ENCODE measurements at places on chromosomes 1 and 21. TPM values are rescaled to one million over a fixed set of nuclear protein-coding genes. Genes with fewer than 3 reads are reported as not detected.

BPNT1 gene
- 28.1 TPM for total RNA-seq

ZNF697 gene
- total RNA-seq, result 6.1 TPM

LYPD8 gene
- not detected for total RNA-seq

REG4 gene
- not detected for total RNA-seq

GCSAML gene
- 0.40 TPM for total RNA-seq

RGS13 gene
- total RNA-seq, result 1.3 TPM

GRCh38 chr1:184473176-184473966, 86.5 kb downstream of the C1orf21 start:
- no peak for DNase-seq
- no peaks in the 10 kb centered on the region for H3K4me1 ChIP-seq
- H3K36me3 ChIP-seq, result peaks cover 2% of the 10 kb centered on the region
- H3K4me3 ChIP-seq, result no peak overlapping the region
- H3K27ac ChIP-seq, result no peak overlapping the region

- DNase-seq, result no peak
- no peak overlapping the region for H3K27ac ChIP-seq
- H3K4me1 ChIP-seq, result peaks cover 14% of the 10 kb centered on the region
Measured at GRCh38 chr1:183310753-183311479, 107.3 kb downstream of the NMNAT2 start.

DNA sequence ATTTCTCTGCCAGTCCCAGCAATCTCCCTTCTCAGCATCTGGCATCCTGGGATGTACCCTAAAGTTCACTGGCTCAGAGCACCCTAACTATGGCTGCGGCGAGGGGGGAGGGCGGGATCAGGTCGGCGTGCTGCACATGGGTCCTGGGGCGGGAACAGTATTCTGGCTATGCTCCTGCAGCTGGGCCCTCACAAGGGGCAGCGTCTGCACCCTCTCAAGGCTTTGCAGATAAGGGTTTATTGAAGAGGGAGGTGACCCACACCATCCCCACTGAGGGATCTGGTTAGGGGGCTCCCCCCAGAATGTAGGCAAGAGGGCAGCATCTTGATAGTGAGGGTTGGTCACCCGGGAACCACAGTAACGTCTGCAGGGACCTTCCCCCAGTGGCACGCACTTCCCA, 44.9 kb upstream of the PCBP3 start:
- H3K4me3 ChIP-seq, result no peak overlapping the region
- no peak for DNase-seq
- no peaks in the 10 kb centered on the region for H3K4me1 ChIP-seq
- no peak overlapping the region for H3K27ac ChIP-seq

- no peak overlapping the region for H3K4me3 ChIP-seq
- H3K4me1 ChIP-seq, result no peaks in the 10 kb centered on the region
- no peaks in the 10 kb centered on the region for H3K36me3 ChIP-seq
- no peak overlapping the region for H3K27ac ChIP-seq
- peak; percentile 70 for DNase-seq
- H3K27me3 ChIP-seq, result no peaks in the 10 kb centered on the region
Measured at GRCh38 chr21:41643246-41643966, 123.4 kb downstream of the RIPK4 start.

GRCh38 chr1:110348771-110349170, 9.6 kb downstream of the RBM15 start:
- no peak overlapping the region for H3K4me3 ChIP-seq
- DNase-seq, result peak; percentile 38
- H3K36me3 ChIP-seq, result peaks cover 5% of the 10 kb centered on the region
- H3K4me1 ChIP-seq, result peaks cover 52% of the 10 kb centered on the region

DNA sequence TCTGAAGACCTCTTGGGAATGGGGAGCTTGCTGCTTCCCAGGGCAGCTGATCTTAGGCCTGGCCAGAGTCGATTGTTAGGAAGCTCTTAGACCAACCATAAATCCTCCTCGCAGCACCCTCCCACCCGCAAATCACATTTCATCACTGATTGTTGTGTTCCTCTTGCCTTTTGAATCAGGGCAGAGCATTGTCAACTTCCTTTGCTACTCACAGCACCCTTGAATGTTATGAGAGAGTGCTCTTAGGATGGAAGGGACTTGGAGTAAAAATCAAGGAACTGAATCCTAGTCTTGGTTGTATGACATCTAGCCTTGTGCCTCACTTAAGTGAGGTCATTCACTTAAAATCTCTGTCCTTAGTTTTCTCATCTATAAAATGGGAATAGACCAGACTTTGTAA, 3.0 kb downstream of the VASH2 start:
- H3K36me3 ChIP-seq, result peaks cover 17% of the 10 kb centered on the region
- no peak overlapping the region for H3K27ac ChIP-seq
- no peaks in the 10 kb centered on the region for H3K27me3 ChIP-seq
- H3K4me1 ChIP-seq, result no peaks in the 10 kb centered on the region
- no peak for DNase-seq

- no peaks in the 10 kb centered on the region for H3K4me1 ChIP-seq
- no peaks in the 10 kb centered on the region for H3K27me3 ChIP-seq
- peak overlapping the region; percentile 27 for H3K27ac ChIP-seq
- H3K36me3 ChIP-seq, result peaks cover 28% of the 10 kb centered on the region
Measured at GRCh38 chr1:10378081-10378841, 20.6 kb upstream of the PGD start.

DNA sequence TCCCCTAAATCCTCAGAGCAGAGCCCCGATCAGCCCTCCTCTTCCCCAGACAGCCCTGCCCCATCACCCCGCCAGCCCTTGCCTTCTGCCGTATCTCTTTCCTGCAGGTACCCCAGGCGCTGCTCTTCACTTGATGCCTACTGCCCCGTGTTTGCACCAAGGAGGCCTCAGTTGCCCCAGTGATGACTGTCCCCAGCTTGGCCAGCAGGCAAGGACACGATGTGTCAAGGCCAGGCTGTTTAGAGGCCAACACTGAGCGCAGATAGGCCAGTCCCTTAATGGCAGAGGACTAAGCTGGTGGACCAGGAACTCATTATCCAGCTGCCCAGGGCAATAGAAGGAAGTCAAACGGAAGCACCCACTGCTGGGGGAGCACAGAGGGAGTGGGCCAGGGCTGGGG, 68.4 kb downstream of the CAMK2N1 start:
- no peak overlapping the region for H3K4me3 ChIP-seq
- DNase-seq, result no peak
- H3K4me1 ChIP-seq, result no peaks in the 10 kb centered on the region
- peaks cover 6% of the 10 kb centered on the region for H3K27me3 ChIP-seq

- no peaks in the 10 kb centered on the region for H3K4me1 ChIP-seq
- H3K4me3 ChIP-seq, result no peak overlapping the region
- no peak overlapping the region for H3K27ac ChIP-seq
- H3K27me3 ChIP-seq, result no peaks in the 10 kb centered on the region
- H3K36me3 ChIP-seq, result no peaks in the 10 kb centered on the region
Measured at GRCh38 chr1:38724160-38725131, 135.1 kb downstream of the RRAGC start.
